ENCODE measurements at places on chromosomes 2 and 18.
A peak's percentile ranks its signal among the peaks of the same experiment; 100 is the strongest.

DNA sequence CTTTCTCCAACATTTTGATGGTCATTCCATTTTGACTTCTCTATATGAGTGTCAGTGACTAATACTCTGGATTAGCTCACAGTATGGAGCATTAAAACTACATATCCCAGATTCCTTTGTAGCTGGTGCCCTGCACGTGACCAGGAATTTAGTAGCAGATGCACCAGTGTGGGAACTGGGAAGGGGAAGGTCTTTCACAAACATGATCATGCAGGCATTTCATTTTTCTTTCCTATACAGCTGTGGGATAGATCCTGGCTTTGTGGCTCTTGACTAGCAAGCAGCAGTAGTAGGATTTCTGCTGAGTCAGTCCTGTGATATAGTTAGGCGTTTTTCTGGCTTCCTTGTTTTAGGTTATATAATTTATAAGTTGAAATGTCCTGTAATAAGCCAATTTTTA, 971.0 kb upstream of the CDH2 start:
- peak; percentile 3 for DNase-seq

DNA sequence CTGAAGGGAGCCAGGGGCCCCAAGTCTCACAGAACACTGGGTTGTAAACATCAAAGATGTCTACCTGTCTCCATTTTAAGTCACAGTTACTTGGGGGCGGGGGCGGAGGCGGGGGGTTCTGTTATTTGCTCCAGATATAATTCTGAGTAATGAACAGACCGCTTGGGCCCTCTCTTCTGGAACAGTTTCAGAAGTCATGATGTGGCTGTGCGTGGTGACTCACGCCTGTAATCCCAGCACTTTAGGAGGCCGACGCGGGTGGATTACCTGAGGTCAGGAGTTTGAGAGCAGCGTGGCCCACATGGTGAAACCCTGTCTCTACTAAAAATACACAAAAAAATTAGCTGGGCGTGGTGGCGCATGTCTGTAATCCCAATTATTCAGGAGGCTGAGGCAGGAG, 157.9 kb upstream of the APCDD1 start:
- no peak for DNase-seq

- no peak for DNase-seq
Observed at GRCh38 chr2:241884951-241885290, 15.4 kb downstream of the RTP5 start.

DNA sequence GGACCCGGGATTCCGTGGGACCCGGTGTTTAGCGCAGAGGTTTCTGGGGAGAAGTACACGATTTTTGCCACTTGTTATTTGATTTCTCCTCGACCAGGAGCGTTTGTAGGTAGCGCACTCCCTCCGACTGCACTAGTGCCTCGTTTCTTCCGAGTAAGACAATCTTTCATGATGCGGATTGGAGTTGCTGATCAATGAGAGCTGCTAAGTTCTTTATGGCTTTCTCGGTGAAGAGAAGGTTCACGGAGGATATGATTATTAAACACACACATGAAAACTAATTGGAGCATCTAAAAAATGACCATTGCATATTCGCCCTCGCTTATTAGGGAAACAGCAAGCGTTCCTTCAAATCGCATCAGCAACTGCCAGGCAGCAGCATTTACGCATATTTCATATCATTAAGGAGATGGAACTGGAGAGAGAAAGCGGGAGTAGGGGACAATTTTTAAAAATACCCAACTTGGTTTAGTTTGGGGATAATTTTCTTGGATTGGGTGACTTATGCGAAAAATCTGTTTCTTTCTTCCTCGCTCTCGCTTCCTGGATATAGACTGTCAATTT, 616 bp downstream of the EML6 start:
- peak; percentile 51 for DNase-seq

- DNase-seq: no peak
Observed at GRCh38 chr2:47719099-47719498, 63.8 kb upstream of the MSH6 start.

DNA sequence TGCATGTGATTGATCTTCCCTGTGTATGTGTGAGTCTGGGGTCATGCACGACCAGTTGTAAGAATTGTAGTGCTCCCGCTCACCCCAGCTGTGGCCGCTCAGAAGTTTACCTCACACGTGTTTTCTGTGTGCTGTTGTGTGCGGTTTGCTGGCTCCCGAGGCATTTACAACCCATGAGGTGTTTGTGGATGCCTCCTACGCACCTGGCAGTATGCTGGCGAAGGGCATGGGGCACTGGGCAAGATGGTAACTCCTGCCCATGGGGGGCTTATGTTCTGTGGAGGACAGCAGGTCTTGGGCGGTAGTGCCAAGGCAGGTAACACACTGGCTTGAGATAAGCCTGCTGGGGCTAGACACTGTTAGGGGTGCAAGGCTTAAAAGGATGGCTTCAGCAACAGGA, 102.6 kb upstream of the HS6ST1 start:
- DNase-seq: no peak

- DNase-seq: peak; percentile 15
Observed at GRCh38 chr2:102664471-102664909, 45.1 kb downstream of the SLC9A2 start.

DNA sequence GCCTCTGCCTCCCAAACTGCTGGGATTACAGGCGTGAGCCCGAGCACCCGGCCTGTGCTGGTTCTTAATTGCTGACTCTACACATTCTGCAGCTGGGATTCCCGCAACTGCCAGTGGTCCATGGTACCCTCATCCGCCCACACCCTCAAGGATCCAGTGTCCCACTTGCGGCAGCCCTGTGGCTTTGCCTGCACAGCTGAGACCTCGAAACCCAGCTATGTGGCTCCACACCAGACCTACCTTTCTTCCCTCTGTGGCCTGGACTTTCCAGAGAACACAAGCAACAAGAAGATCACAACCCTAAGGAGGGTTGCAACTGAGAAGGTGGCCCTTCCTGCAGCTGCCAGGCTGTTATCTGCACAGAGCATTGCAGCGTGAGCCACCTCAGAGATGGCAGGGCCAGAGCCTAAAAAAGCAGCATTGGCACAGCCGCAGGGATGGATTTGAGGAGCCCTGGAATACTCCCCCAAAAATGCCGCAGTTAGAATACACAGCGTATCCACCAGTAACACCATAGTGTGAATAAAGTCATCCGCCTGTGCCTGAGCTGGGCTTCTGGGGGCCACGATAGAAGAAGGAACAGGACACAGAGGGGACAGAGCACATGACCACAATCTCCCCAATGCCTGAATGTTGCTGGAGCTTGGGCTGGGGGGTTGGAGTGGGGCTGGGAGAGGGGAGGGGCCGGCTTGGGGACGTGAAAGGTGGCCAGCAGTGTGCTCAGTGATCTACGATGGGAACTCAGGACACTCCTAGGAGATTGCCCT, 1.9 kb downstream of the GPR55 start:
- no peak for DNase-seq

GRCh38 chr2:225534697-225535096, 135.2 kb downstream of the NYAP2 start:
- no peak for DNase-seq

DNA sequence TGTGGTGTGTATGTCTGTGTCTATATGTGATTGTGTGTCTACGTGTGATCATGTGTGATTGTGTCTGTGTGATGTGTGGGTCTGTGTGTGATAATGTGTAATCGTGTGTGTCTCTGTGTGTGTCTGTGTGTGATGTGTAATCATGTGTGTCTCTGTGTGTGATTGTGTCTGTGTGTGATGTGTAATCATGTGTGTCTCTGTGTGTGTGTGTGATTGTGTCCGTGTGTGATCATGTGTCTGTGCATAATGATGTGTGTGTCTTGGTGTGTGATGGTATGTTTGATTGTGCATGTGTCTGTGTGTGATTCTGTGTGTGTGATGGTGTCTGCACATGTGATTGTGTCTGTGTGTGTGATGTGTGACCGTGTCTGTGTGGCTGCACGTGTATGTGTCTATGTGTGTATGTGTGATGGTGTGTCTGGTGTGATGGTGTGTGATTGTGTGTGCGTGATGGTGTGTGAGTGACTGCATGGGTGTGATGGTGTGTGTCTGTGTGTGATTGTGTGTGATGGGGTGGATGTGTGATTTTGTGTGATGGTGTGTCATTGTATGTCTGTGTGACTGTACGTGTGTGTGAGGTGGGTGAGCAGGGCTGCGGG, 78.9 kb downstream of the RTP5 start:
- no peak for DNase-seq

- DNase-seq: peak; percentile 18
Observed at GRCh38 chr18:48639772-48640432, 101.1 kb downstream of the CTIF start.

DNA sequence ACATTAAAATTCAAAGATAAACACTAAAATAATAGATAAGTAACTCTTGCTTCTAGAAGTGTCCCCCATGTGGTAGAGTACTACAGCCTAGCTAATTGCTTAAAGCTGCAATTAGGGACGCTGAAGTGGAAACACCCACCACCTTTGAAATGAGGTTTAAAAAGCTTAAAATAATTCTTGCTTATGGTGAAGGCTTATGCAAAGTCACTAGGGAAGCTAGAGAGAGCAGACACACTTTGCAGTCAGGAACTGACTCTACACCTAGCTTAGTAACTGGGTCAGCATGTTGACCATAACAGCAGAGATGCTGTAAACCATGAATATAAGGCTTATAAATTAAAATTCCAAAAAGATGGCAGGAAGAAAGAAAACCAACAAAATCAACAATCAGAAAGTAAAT, 65.4 kb upstream of the DSG1 start:
- no peak for DNase-seq

DNA sequence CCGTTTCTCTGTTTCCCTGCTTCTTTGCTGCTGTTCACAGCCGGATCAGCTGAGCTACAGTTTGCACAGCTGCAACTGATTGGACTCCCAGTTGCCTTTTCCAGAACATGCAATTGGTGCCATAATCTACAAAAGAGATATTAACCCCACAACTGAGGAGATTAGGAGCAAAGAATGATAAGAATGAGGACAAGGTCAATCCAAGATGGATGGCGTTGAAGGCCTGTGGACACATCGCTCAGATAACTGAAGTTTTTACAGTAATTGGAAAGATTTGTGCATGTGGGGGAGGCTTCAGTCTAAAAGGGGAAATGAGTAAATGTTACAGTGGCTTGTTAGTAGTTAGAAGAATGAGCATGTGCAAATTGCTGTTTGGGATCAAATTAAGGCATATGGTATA, 263.2 kb downstream of the TGIF1 start:
- peak; percentile 33 for DNase-seq

GRCh38 chr2:107091163-107091864, 205.3 kb upstream of the ST6GAL2 start:
- no peak for DNase-seq

DNA sequence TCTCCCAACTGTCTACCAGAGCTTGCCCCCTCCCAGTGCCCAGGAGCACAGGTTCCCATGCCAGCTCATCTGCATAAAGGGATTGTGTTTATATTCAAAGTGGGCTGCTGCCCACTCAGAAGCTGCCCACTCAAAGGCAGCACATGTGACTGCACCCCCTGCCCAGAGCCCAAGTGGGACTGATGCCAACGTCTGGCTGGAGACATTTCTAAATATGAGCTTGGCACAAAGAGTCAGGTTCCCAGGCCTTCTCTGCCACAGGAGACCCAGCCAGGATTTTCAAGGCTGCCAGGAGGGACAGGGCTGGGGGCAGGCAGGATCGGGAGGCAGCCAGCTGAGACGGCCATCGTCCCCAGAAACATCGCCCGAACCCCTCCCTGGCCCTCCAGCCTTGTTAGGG, 67.1 kb downstream of the ZBTB7C start:
- no peak for DNase-seq

DNA sequence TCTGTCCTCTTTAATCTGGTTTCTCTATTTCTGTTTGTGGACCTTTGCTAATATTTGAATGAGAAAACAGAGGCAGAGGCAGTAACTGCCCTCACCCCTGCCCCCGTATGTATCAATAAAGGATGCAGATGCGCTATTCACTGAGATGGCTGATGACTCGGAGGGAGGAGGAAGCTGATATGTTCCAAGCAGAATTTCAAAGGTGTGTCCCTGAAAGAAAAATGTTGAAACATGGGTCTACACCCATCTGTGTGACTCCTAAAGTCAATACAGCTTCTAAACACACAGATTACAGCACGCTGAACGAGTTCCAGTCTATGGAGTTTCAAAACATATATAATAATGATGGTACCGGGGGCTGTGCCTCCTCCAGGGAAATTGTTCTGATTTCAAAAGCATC, 38.8 kb downstream of the EPHA4 start:
- DNase-seq: no peak

DNA sequence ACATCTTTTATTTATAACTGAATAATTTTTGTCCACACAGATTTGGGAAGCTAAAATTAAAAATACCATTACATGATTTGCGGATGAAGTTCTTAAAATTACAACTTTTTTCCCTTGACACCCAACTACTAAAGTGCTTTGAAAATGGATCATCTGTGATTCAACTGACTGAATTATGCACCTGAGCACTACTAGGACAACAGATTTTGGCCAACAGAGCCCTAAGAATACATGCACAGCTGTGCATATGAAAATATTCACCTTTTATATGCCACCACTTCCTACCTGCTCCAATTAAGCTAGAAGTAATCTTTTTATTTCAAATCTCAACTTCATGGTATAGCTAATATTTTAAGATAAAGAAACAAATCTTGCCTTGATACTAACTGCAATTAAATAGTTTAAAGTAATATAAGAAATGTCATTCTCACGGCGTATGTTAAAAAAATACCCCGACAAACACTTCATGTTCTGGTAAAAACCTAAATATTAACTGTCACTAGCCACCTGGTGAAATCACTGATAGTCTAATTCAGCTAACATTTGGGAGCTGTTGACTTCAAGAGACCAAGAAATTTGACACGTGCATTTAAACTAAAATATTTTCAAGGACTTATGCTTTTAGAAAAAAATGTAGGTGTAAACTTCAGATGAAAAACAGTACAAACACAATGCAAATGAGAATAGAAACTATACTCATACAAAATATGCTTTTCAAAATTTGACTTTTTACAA, 153.7 kb downstream of the SRBD1 start:
- no peak for DNase-seq

- peak; percentile 98 for DNase-seq
Observed at GRCh38 chr2:189783927-189784867, at the start of the genes ORMDL1 and PMS1. Gene ORMDL1, minus strand, starts transcription at chr2:189784339. Its CDS starts 1,744 bp downstream, at chr2:189782595. Gene PMS1, plus strand, starts transcription at chr2:189784450. Its CDS starts 7,360 bp downstream, at chr2:189791810.

- no peak for DNase-seq
Observed at GRCh38 chr2:168350380-168350779, 103.0 kb upstream of the STK39 start.

Data from NB4 (cell line).